ENCODE measurements at places on chromosomes 16 and 17. TPM values are rescaled to one million over a fixed set of nuclear protein-coding genes. Genes with fewer than 3 reads are reported as not detected.

The RANBP10 gene
- 28.2 TPM for total RNA-seq

The ERI2 gene
- 12.5 TPM for total RNA-seq

GRCh38 chr17:69348429-69348828 lies 21.5 kb upstream of the ABCA5 start:
- DNase-seq: no peak

- no peak for DNase-seq
Measured at GRCh38 chr16:84780544-84781376, 39.0 kb upstream of the CRISPLD2 start.
